Activated T-helper 1 cell treated with anti-CD3 and anti-CD28 coated beads, Interleukin-12 subunit alpha, Interleukin-12 subunit beta, Interleukin-2, Interleukin-4 antibody, amounts not matched to agents 30 ng/mL and 10 ng/mL and 1 ng/mL, durations not matched to agents 14 hours and 24 hours and 36 hours (primary cell): ENCODE measurements at places on chromosomes 13 and 19. TPM values are rescaled to one million over a fixed set of nuclear protein-coding genes. Genes with fewer than 3 reads are reported as not detected.

Gene OR10H1
- not detected in 2 replicates for total RNA-seq

Gene TPTE2
- total RNA-seq, result not detected in 2 replicates

- no peak for DNase-seq
These were observed 205.5 kb downstream of the EFNB2 start for GRCh38 chr13:106329941-106330340.

GRCh38 chr13:20711301-20712044, 8.0 kb downstream of the IL17D start:
- DNase-seq, result no peak

GRCh38 chr19:48695743-48696352, at the start of gene FUT2:
Gene FUT2 (plus strand): TSS chr19:48695971. CDS start chr19:48702957, 6,986 bp downstream.
- DNase-seq, result no peak

GRCh38 chr13:57629821-57630235, 1.7 kb upstream of the PCDH17 start:
- no peak for DNase-seq

DNA sequence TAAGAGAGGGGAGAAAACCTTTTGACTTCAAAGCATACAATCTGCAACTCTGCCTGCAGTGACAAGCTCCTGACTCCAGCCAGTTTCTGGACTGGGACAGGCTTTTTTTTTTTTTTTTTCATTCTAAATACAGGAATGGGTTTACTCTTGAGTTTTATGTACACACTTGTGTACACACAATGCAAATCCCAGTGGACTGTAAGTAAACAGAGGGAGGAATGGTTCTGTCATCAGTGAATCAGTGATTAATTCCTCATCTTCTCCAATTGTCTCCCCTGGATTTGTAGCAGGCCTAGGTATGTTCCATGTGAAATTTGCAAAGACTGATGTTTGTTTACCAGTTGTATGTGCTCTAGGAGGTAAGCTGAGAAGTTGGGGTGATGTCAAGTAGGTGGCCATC, 184.8 kb downstream of the SHISA2 start:
- DNase-seq, result no peak
